ENCODE measurements at places on chromosomes 16 and 17.

- peak; percentile 96 for DNase-seq
Measured at GRCh38 chr16:16021988-16022682, 72.7 kb downstream of the ABCC1 start.

DNA sequence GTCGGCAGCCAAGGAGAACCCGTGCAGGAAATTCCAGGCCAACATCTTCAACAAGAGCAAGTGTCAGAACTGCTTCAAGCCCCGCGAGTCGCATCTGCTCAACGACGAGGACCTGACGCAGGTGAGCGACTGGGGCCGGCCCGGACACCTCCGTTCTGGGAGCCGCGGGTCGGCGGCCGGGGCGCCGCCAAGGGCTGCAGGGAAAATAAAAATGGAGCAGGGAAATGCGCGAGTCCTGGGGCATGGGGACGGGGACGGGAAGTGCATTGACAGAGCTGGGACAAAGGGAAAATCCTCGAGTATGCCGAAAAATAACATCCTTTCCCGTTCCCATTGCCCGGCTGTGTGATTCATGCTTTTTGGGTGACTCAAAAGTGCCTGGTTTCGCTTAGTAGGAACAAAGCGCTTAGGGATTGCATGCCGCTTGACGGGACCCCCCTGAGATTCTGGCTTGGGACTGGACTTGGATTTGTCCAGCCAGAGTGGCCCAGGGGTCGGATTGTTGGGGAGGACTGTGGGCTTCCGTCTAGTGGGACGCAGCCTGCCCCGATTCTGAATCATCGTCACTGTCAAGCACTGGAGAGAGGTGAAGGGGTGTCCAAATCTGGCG lies 699 bp downstream of the MPRIP start:
- DNase-seq: peak; percentile 51

- no peak for DNase-seq
Measured at GRCh38 chr16:83895942-83896341, 3.0 kb upstream of the MLYCD start.

- DNase-seq: no peak
Measured at GRCh38 chr16:17654142-17654541, 183.4 kb upstream of the XYLT1 start.

GRCh38 chr16:66471716-66472393 lies 44.8 kb downstream of the BEAN1 start:
- DNase-seq: no peak

- DNase-seq: no peak
Measured at GRCh38 chr17:17693253-17694168, 12.3 kb downstream of the RAI1 start.

DNA sequence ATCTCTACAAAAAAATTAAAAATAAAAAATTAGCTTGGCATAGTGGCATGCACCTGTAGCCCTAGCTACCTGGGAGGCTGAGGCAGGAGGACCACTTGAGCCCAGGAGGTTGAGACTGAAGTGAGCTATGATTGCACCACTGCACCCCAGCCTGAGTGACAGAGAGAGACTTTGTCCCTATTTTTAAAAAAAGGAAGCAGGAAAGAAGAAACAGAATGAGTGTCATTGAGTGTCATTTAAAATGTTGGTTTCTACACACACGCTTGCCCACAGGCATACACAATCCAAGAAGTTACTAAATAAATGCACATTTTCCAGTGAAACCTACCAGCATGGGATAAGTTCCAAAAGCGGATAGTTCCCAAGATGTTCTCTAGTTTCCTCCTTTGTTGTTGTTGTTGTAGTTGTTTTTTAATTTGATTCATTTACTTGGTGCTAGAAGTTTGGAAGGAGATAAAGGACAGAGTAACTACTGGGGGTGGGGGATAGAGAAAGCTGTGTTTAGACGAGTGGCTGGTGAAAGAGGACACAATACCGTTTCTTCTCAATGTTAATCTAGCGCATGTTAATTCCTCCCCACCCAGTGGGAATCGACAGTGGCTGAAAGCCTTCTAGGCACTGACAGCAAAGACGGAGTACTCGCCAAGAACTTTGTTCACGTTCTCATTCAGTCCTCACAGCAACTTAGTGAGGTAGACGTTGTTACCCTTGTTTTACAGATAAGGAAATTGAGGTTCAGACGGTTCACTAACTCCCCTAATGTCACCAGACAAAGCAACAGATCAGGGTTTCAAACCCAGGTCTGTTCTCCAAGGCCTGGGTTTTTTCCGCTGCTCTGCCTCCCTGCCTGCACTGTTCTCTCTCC lies 17.3 kb downstream of the MRPS23 start:
- no peak for DNase-seq

DNA sequence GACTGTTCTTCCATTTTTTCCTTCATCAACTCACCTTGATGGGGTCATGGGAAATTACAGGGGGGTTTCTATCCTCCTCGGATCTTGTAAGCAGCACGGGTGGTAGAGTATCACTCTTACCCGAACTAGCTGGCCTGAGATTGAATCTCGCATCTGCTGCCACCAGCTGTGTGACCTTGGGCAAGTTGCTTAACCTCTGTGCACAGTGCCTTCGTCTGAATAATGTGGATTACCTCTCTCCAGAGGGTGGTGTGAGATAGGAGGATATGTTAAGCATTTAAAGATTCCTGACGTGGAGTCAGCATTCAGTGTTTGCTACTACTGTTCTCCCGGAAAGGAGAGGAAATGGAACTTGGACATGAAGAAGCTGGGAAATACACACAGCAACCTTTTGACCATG lies 24.4 kb downstream of the LASP1 start:
- no peak for DNase-seq

GRCh38 chr17:41549596-41550039 lies 21.5 kb upstream of the KRT19 start:
- DNase-seq: no peak

DNA sequence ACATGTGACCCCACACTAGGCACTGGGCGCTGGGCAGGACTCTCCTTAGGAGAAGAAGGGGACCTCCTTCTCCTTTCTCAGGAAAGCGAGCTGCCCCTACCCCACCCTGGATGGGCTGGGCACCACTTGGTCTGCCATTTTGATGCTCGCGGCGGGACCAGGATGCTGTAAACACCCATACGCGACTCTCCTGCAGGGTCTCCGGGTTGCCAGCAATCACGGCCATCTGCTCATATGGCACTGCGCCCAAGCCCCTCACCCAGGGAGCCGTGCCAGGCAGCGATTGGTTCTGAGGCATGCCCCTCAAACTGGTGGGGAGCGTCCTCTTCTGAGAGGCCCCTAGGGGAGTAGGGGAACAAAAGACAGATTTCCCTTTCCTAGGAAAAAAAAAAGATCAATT lies 99.0 kb downstream of the C16orf78 start:
- DNase-seq: no peak

DNA sequence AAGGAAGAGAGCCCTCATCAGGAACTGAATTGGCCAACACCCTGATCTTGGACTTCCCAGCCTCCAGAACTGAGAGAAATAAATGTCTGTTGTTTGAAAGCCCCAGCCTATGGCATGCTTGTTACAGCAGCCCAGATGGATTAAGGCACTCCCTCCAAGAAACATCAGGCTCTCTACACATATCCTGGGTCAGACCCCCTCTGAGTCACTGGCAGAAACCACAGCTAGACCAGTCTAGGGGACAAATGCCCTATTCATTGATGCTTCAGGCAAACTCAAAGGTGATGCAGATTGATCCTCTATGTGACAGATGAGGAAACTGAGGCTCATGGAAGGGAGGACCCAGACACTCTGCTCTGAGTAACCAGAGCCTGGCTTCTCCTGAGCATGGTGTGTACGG lies 116.8 kb downstream of the WSCD1 start:
- no peak for DNase-seq

- no peak for DNase-seq
Measured at GRCh38 chr17:38538906-38539305, 66.8 kb downstream of the SRCIN1 start.

- no peak for DNase-seq
Measured at GRCh38 chr16:58024486-58025350, 836 bp upstream of the MMP15 start.

DNA sequence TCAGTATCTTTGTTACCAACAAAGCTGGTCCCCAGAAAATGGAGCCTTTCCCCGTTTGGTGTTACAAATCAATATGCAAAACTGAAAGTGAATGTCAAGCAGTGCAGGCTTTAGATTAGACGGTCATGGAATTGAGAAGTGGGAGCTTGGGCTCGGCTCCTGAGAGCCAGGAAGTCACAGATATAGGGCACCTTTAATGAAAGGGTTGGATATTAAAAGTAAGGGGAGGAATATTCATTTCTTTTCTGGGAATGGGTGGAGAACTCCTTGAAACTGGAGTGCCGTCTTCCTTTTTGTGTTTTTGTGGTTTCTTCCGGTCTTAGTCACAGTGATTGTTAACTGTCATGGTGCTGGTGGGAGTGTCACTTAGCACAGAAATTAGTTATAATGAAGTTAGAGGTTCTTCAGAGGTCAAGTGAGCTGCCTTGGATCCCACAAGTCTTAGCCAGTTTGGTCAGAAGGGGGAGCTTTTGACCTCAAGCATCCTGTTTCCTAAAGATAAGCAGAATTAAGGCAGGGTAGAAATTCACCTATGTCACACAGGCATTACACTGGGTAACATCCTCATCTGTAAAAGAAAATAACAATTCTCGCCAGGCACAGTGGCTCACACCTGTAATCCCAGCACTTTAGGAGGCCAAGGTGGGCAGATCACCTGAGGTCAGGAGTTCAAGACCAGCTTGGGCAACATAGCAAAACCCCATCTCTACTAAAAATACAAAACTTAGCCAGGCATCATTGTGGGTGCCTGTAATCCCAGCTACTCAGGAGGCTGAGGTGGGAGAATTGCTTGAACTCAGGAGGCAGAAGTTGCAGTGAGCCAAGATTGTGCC lies 9.6 kb upstream of the EIF1 start:
- DNase-seq: peak; percentile 75

Data from stromal cell of bone marrow (primary cell).